ENCODE measurements at places on chromosomes 7 and 10.

DNA sequence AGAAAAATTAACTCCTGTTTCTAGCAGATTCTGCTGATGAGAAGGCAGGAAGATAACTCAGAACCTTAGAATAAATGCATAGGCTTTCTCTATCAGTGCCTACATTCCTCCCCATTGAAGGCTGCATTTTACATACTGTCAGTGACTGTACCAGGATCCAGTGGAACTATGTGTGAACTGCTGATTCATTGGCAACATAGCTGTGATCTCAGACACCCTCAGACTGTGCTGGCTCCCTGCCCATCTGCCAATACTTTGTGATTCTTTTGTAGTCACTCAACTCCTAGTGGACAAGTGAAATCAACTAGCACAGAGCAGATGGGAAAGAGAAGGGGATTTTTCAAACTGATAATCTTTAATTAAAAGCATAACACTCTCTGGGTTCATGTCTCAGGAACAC lies 375.8 kb downstream of the MDFIC start:
- DNase-seq = no peak

GRCh38 chr7:70772891-70773290 lies 359.1 kb upstream of the GALNT17 start:
- no peak for DNase-seq

DNA sequence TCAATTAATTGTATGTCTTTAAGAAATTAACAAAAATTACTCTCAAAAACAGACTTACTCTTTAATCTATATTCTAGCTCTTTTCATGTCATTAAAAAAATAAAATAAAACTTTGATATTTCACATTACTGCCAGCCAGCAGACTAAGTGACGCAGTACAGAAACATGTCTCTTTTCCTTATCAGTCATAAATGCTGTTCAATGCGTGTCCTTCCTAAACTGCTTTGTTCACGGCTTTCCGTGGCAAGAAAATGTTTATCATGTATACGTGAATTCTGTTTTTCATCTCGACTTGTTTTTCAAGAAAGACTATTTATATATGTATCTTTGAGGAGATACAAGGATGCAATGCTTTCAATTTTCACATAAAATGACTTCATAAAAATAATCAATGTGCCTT lies 182.4 kb downstream of the DOCK4 start:
- DNase-seq = no peak

GRCh38 chr7:140330128-140330527 lies 68.2 kb downstream of the SLC37A3 start:
- no peak for DNase-seq

DNA sequence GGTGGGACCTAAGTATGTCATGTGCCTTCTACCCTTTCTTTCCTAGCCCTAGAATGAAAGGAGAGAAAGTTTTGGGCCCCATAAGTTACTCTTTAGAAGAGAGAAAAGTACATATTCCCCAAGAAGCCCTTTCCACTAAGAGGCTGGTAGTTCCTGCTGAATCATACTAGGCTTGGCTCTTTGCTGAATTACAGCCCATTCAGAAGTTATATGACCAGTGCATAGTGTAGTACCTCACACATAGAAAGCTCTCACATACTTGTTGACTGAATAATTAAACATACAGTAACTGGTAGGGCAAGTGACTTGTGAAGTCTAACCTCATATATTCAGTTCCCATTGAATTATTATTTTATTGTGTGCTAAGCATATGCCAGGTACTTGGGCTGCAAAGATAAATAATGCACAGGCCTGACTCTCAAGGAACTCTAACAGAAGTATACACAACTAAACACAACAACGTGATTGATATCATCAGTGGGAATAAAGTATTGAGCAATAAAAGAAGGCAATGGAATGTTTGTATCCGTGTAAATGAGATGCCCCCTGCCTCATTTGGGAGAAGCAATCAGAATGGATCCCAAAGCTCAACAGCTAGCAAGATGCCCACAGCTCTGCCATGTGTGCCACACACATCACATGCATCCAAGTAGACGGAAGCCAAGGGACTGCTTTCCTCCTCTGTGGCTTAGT lies 38.9 kb upstream of the UBN2 start:
- no peak for DNase-seq

DNA sequence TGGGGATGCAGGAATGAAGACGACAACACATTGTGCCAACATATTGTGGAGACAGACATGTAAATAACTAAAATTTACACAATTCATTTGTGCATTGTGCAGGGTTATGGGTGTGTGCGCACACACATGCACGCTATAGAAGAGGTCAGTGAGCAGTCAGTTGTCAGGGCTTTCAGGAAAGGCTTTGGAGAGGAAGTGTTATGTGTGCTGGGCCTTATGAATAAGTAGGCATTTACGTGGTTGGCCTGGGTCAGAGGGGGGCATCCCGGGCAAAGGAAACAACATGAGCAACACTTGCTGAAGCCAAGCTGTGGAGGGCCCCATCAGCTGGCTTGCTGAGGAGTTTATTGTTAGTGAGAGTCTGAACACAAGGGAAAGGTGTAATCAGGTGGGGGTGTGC lies 4.1 kb downstream of the PRXL2A start:
- no peak for DNase-seq

DNA sequence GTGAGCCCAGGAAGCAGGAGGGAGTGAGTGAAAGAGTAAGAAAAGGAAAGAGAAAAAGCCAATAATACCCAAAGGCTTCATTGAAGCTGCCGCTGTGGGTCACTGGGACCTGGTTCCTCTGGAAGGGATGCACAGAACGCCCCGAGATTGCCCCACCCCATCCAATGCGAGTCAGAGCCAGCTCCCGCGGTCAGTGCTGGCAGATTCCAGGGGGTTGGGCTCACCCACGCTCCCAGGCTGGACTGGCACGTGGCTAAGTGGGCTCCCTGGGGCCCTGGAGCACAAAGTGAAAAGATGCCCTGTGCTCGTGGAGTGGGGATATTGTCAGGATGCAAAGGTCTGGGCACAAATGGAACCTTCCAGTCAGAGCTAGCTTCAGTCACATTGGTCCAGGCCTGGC lies 117.0 kb downstream of the OAT start:
- no peak for DNase-seq

- DNase-seq = no peak
Measured at GRCh38 chr10:109126016-109126415, 797.3 kb downstream of the XPNPEP1 start.

- no peak for DNase-seq
Measured at GRCh38 chr7:86969865-86970264, 89.6 kb downstream of the ELAPOR2 start.

- no peak for DNase-seq
Measured at GRCh38 chr7:101943306-101943705, 125.9 kb downstream of the CUX1 start.

DNA sequence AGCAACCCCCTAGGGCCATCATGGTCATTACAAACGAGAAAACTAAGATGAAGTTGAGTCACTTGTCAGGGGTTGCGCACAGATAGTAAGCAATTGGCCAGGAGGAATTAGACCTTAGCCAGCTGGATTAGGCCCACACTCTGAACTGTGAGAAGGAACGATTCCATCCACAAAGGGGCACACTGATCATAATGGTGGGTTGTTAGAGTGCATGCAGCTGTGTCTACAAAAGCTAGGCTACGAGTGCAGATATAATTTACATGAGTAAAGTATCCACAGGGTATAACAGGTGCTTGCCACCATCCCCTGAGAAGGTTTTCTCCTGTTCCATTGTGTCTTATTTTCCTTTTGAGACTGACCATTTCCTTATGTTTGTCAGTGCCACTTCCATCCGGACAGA lies 16.6 kb upstream of the FAM170B start:
- no peak for DNase-seq

DNA sequence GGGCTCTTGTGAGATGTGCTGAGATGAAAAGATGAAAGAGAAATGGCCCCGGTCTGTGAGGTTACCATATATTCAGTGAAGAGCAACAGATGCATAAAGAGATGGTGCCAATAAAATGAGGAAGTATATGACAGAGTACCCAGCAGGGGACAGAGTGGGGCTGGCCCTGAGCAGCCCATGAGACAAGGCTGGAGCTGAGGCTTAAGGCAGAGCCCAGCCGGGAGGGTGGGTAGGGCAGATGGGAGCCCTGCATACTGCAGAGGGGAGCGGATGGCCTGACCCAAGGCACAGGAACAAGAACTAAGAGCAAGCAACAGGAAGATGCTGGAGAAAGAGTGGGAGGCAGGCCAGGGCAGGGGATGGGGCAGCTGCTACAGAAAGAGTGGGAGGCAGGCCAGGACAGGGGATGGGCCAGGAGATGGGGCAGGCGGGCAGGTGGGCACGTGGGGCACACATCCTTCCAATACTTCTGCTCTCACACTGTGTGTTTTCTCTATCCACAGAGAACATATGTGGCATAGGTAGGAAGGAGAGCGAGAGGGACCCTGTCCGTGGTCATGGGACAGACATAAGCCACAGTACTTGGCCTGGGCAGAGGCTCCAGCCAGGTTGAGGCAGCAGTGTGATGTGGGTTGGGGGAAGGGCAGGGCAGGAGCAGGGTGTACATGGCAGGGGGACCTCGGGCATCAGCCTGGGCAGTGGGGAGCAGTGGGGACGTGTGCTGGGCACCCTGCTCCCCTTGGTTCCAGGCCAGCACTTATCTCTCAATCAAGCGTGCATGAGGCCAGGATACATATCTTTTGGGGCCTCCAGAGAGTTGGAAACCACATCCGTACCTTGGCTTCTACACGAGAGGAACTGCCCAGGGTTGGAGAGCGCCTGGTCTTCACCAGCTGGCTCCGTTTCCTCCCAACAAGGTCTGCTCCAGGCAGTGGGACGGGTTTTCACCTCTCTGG lies 91.6 kb upstream of the IKZF1 start:
- peak; percentile 95 for DNase-seq

DNA sequence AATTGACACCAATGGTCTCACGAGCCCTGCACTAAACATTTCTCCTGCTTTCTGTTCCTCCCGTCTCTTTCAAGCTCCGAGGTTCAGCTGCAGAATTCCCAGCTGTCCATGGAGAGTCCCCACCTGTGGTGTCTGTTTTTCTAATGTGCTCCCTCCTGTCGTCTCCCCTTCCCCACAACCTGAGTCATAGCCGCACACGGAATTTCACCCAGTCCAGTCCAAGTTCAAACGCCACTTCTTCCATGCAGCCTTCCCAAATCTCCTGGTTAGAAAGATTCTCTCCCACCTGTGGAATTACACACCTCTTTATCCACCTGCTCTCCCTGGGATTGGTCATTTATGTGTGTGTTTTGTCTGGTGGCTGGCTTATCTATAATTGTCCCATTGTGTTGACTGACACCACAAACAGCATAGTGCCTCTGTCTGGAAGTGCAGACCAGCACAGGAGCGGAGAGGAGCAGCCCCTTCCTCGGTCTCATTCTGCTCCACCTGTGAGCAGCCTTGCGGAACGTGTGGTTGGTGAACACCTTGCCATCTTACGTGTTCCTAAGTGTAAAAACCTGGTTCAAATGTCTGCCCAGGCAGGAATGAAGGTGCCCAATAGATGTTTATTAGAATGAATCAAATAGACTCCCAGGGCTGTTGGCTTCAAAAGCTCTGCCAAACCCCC lies 3.3 kb upstream of the DIP2C start:
- DNase-seq = no peak

DNA sequence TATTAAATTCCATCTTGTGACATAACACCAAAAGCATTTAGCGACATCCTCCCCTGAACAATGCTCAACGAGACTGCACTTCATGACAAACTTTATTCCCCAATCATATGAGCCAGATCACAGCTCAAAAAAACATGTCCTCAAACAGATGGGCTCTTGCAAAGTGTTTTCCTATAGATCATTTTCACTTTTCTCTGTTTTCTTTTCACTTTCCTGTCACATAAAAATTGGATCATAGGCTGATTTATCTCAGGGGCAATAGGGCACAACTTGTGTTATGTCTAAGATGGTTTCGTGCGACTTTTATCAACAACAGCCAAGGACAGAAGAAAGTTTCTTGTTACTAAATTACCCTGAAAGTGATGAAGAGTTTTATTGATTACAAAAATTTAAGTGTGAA lies 206.1 kb downstream of the WDR11 start:
- DNase-seq = no peak

DNA sequence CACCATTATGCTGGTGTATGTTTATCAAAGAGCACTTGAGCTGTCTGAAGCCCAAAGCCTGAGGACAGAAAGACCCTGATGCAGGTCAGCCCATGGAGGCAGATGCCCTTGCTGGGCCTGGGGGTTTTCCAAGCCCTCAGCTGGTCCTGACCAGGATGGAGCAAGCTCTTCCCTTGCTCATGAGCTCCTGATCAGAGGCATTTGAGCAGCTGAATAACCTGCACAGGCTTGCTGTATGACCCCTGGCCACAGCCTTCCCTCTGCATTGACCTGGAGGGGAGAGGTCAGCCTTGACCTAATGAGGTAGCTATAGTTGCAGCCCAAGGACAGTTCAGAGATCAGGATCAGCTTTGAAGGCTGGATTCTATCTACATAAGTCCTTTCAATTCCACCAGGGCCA lies 13.0 kb downstream of the AQP1 start:
- DNase-seq = no peak

GRCh38 chr7:117269417-117269816 lies 53.4 kb downstream of the WNT2 start:
- no peak for DNase-seq

- DNase-seq = no peak
Measured at GRCh38 chr7:140262242-140262903, 85.6 kb upstream of the KDM7A start.

DNA sequence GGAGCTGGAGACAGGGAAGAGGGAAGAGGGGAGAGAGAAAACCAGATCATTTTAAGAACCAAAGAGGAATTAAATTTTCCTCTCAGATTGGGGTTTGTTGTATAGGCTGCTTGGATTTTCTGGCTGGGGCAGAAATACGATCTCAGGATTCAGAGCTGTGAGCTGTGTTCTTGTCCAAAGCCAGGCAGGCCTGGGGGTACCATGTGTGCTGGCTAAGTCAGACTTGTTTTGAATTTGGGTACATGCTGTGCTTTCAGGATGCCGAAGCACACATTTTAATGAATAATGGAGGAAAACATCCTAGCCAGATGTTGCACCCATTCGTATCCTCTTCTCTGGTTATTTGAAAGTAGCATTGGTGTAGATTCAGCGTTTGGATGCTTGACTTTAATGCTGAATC lies 170.3 kb upstream of the PODXL start:
- no peak for DNase-seq

DNA sequence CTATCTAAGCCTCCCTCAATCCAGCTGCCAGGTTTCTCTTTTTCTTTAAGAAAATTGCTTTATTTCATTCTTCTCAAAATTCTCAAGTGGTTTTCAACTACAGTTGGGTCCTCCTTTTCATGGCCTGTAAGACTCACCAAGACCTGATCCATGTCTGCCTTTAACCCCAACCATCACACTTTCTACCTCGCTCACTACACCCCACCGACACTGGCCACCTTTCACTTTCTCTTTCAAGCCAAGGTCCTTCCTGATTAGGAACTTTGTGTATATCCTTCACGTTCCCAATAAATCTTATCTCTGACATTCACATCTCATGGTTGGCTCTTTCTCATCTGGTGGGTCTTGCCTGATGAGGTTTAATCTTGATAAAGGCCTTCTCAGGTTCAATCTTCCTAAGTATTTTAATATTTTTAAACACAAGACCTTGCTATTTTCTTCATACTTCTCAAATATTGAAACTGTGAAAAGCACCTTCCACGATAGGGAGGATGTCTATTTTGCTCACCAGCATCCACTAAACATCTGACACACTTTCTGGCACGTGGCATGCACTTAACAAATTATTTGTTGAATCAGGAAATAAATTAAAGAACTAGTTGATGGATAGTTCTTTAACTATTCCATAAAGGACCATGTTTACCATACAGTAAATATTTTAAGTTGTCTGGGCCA lies 624.8 kb downstream of the GRID1 start:
- DNase-seq = peak; percentile 28

GRCh38 chr7:144709066-144709465 lies 126.8 kb downstream of the TPK1 start:
- DNase-seq = no peak
